Endothelial cell of umbilical vein (primary cell): ENCODE measurements at places on chromosomes 3 and 15. TPM values are rescaled to one million over a fixed set of nuclear protein-coding genes. Genes with fewer than 3 reads are reported as not detected.

DNA sequence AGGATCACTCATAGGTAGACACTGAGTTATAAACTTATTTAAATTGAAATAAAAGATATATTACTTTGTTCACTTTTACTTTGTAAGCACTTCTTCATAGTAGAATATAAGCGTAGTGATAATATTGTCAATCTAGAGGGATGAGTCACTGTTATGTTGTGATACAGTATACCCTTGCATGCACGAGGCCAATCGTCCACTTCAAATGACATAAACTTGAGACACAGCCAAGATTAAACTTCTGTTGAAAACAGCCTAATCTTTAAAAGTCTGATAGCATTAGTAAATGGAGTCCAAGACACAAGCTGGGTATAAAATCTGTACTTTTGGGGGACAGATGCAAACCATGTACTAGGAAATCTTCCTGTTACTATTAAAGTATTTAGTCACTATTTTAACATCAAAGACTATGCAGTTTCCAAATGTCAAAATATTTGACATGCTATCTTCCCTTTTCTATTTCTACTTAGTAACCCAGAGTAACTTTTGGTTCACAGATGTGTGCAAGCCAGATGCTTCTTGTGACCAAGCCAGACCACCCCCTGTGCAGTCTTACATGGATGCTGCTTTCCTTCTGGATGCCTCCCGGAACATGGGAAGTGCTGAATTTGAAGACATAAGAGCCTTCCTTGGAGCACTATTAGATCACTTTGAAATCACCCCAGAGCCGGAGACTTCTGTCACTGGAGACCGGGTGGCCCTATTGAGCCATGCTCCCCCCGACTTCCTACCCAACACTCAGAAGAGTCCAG is 85.3 kb downstream of the PIK3R4 start:
- DNase-seq = no peak

DNA sequence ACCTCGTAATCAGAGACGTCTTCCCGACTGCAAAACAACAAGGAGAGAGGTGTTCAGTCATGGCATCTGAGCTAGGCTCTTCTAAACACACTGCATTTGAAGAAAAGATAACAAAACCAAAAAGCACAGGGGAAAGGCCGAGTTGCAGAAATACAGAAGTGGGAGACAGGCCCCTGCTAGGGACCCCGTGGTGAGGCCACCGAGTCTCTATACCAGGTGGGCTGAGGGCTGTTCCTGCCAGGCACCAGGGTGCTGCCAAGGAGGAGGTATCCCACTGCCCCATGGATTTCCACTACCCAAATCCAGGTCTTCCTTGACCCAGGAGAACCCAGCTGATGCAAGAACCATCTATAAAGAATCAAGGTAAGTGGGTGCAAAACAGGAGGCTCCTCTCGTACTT is 31.1 kb downstream of the RAB6B start:
- DNase-seq = no peak

DNA sequence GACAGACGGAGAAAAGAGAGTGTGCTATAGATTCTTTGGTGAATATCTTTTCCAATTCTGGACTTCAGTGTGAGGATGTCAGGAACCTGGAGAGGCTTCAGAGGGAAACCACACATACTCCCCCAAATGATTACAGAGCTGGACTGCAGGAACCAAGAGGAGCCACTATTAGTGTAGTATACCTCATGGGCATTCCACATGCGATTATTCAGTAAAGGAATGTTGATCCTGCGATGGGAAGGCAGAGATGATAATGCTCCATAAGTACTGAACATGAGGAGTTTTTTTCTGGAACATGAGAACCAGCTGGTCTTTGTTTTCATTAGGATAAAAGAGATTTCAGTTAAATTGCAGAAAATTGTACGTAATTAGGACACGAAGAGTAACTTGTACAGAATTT is 18.7 kb downstream of the STARD9 start:
- DNase-seq = no peak

GRCh38 chr15:69679623-69680228 is 227.1 kb downstream of the RPLP1 start:
- no peak for DNase-seq

- DNase-seq = no peak
Observed at GRCh38 chr15:48876057-48876456, 1.9 kb upstream of the EID1 start.

DNA sequence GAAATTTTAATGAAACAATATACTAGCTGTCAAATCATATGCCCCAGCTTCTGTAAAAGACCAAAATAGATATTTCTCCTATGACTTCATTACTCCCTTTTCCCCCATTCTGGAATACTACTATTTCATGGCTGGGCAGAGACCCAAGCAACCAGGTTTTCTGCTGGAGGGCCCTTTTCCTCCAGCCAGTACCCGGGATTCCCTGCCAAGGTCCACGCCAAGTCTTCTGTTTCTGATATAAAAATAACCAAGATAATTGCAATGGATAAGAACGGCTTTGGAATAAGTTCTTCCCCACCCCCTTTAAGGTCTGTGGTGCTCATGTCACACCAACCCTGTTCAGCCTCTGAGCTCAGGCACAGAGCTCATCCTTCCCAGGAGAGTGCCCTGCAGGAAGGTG is 17.2 kb upstream of the NMNAT3 start:
- DNase-seq = no peak

Gene FXR1
- 183 and 186 TPM in 2 replicates for total RNA-seq

Gene SPINK8
- total RNA-seq = not detected in 2 replicates

Gene SLC15A2
- total RNA-seq = 0.11 and 0.60 TPM in 2 replicates

Gene TM4SF4
- total RNA-seq = not detected in 2 replicates

Gene GOLGB1
- total RNA-seq = 32.2 and 42.7 TPM in 2 replicates

Gene TF
- 0.21 and 0.69 TPM in 2 replicates for total RNA-seq
